ENCODE measurements at places on chromosomes 16 and 17.

DNA sequence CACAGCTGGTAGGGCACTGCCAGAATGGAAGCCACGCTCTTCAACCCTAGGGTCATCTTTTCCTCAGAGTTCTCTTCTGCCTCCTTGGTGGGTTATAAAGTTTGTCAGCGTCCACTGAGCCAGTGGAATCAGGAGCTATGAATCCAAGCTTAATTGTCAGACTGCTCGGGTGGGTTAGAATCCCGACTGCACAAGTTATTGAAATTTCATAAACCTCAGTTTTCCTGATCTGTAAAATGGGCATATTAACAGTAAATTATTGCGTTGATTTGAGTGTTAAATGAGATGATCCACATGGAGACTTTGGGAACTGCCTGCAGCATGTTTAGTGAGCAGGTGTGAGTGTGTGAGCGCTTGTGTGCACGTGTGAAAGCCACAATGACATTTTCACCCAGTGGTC lies 400.5 kb upstream of the CDH11 start:
- DNase-seq = no peak

DNA sequence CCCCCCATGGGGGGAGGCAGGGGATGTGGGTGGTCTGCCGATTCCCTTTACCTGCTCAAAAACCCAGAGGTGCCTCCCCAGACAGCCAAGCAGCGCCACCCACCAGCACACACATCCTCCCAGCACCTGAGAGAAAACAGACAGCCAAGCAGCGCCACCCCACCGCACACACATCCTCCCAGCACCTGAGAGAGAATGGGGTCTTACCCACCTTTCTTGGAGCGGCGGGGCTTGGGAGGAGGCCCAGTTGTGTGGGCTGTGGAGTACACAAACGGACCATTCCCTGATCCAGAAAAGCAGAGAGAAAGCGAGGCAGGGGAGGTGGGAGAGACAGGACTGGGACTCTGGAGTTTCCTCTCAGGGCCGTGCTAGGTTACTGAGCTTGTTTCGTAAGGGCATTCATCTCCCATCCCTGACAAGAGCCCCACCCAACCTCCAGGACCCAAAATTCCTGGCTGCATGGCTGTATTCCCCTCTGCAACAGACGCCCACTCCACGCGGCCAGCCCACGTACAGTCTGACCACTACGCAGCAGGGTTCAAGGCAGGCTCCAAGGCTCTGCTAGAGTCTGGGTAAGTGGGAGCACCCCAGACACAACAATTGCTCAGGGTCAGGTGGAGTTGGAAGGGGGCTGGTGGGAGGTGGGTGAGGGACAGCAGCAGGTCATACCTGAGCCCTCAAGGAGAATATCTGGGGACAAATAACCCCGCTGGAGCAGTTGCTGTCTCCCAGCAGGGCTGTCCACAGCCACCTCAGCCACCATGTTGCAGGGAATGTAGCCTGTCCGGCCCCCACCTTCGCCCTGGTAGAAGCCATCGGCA lies 22.3 kb downstream of the TSPOAP1 start:
- DNase-seq = no peak

GRCh38 chr17:7045492-7046126 lies 1.7 kb upstream of the SLC16A11 start:
- peak; percentile 74 for DNase-seq

DNA sequence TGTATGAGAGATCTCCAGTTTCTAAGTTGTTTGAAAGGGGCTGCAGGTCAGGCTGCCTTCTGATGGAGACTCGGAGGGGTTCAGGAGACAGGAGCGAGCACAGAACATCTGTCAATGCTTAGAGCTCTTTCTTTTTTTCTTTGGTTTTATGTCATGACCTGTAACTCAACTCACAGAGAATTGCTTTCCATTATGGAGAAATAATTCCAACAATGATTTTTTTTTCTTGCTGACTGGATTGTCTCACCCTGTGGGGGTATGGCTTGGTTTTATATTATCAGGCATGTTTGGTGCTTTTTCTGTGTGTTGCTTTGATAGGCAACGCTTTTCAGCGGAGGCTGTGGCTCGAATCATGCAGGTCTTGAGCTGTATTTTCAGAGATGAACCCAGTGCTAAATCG lies 10.7 kb upstream of the KCNJ2 start:
- DNase-seq = no peak

- no peak for DNase-seq
Measured at GRCh38 chr17:27299384-27300049, 5.6 kb downstream of the WSB1 start.

DNA sequence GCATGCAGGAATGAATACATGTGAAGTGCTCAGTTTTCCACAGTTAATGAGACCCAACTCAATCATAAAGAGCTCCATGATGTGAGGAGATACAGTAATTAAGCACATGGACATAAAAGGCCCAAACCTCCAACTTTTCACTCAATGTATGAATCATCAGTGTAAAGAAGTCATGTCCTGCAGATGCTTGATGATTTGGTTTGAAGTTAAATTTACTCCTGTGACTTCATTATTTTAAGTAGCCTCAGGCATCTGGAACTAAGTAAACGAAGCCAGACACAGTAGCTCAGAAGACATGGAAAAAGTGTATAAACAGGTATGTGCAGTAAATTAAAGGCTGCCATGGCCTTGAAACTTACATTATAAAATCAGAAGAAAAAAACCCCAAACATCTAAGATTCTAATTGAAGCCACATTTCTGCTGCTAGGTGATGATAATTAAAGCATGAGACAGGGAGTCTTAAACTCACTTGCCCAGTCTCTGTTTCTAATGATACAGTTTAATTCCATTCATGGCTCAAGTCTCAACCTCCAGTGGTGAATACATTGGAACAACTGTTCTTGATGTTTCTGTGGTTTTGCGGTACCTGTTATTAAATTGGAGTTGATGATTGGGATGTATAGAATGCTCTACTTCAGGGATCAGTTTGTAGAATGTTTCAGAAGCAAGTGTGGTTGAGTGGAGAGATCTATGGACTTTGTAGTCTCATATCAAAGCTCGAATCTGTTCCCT lies 28.9 kb upstream of the CCL2 start:
- DNase-seq = no peak

DNA sequence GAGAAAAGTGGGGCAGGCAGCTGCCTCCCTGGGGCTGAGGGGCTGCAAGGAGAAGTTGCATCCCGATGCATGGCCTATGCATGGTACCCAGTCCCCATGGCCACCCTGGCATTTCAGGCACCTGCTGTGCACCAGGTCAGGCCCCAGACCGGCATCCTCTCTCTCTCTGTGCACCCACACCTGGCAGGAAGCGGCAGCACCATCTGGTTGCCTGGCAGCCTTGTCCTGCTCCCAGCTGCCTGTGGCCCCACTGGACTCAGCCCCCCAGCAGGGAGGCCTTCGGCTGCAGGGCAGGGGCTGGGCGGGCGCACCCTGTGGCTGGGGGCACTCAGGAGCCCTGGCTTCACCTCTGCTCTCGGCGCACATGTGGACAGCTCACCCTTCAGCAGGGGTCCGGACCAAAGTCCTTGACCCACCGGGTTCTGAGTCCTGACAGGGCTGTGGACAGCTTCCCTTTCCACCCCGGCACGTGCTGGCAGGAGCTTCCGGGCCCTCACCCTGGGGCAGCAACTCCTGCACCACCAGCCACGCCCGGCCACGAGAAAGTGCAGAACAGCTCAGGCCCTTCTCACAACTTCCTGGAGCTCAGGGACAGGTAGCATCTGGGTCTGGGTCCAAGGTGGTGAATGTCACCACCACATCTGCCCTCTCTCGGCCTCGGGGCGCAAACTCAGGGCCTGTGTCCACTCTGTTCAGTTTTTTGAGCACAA lies 36.7 kb downstream of the CTU2 start:
- no peak for DNase-seq

DNA sequence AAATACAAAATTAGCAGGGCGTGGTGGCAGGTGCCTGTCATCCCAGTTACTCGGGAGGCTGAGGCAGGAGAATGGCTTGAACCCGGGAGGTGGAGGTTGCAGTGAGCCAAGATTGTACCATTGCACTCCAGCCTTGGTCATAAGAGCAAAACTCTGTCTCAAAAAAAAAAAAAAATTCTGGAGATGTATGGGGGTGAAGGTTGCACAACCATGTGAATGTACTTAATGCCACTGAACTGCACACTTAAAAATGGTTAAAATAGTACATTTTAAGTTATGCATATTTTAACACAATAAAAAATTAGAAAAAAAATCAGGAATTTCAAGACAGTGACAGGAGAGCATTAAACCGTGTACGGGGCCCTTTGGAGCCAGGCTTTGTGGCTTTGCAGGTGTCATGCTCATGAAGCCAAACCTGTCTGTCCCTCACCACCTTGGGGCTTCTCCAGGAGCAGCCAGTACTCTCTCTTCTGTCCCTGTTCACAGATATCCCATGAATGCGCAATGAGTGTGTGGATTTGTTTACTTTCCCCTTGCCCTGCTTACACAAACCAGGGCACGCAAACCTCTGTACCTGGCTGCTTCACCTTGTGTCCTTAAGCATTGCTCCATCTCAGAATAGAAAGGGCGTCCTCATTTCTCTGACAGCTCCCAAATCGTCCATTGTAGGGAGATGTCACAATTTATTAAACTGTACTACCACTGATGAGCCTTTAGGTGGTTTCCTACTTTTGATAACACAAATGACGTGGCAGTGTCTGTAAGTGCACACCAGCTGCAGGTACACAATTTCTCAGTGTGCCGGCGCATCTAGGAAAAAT lies 58.2 kb upstream of the CBX4 start:
- no peak for DNase-seq

DNA sequence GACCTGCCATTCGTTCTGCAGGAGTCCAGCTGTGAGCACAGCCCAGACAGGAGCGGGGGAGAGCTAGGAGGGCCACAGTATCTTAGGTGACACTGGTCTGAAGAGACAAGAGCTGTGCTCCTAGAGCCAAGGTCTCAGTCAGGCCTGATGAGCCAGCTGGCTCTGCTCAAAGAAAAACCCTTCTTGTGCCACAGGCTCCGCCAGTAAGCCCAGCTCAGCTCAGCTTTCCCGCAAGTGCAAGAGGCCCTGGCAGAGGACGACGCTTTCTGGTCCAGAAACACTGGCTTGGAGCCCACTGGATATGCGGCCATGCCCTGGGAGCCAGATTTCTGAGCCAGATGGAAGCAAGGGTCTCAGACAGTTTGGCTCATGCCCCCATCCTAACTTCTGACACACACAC lies 23.9 kb downstream of the PEMT start:
- no peak for DNase-seq

GRCh38 chr16:82638095-82638798 lies 11.5 kb downstream of the CDH13 start:
- no peak for DNase-seq

DNA sequence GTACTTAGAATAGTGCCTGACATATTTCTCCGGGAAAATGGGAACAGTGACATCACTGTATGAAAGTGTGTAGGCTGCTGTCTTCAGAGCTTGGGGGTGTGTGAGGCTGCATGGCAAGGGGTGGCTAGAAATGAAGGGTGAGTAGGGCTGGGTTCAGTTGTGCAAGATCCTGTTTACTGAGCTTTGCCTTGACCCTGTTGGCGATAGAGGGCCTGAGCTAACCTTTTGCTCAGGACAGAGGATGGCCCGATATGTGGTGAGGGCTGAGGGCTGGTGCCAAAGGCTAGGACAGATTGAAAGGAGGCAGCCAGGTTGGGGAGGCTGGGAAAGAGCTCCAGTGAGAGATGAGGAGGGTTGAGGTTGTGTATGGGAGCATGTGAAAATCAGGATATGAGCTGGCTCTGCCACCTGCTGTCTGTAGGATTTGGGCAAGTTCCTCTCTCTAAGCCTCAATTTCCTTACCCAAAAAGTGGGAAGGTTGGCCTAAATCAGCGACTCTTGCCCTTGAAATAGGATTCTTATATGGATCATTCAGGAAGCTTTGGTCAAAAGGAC lies 6.0 kb upstream of the CCL1 start:
- DNase-seq = peak; percentile 87

DNA sequence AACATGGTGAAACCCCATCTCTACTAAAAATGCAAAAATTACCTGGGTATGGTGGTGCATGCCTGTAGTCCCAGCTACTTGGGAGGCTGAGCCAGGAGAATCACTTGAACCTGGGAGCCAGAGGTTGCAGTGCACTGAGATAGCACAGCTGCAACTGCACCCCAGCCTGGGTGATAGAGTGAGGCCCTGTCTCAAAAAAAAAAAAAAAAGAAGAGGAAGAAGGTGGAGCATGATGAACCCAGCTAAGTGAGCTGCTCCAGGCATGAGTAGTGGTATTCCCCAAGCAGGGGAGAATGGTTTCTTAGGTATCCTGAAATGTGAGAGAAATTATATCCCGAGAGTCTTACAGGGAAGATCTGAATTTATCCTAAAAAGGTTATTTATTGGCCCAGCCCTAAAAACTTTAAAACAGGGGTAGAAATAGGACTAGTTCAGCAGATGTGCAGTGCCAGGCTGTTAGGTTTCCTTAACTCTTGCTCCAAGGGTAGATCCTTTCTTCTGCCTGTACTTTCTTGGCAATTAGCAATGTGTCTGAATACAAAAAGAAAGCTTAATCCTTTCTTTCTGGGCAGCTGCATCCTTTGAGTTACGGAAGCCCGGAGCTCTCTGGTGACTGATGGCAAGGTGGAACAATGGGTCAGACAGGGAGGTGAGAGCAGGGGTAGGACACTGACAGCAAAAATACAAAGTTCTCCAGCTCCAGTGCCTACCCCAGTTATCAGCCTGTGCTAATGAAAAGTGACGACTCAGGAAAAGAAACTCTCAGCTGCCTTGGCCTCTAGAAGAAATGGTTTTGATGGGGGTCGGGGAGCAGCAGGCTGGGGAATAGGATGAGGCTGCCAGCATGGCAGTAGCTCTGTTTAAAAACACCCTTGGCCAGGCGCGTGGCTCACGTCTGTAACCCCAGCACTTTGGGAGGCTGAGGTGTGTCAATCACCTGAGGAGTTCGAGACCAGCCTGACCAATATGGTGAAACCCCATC lies 36.5 kb upstream of the TOB1 start:
- no peak for DNase-seq

- no peak for DNase-seq
Measured at GRCh38 chr17:81206657-81207056, 16.1 kb downstream of the CEP131 start.

- DNase-seq = no peak
Measured at GRCh38 chr17:75622076-75622475, 11.2 kb upstream of the SMIM5 start.

DNA sequence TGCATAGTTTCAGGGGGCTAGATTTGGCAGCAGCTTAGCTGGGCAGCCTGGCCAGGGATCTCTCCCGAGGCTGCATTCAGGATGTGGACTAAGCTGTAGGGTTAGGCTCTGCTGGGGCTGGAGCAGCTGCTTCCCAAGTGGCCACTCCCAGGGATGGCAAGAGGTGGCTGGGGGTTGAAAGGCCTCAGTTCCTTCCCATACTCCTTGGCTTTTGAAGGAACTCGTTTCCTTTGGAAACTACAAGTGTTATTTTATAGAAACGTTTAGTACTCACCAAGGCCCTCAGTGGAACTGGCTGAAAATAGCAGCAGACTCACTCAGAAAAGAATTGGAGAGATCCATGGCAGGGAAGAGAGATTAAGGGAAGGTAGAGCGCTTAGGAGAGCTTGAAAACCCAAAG lies 76.4 kb downstream of the WWP2 start:
- no peak for DNase-seq

GRCh38 chr17:66447159-66447558 lies 144.7 kb downstream of the PRKCA start:
- DNase-seq = no peak

- DNase-seq = peak; percentile 88
Measured at GRCh38 chr17:51128076-51128475, 7.4 kb upstream of the SPAG9 start.

GRCh38 chr17:34153991-34154390 lies 101.1 kb upstream of the CCL2 start:
- DNase-seq = no peak
